ENCODE measurements at places on chromosomes 2 and 18.

DNA sequence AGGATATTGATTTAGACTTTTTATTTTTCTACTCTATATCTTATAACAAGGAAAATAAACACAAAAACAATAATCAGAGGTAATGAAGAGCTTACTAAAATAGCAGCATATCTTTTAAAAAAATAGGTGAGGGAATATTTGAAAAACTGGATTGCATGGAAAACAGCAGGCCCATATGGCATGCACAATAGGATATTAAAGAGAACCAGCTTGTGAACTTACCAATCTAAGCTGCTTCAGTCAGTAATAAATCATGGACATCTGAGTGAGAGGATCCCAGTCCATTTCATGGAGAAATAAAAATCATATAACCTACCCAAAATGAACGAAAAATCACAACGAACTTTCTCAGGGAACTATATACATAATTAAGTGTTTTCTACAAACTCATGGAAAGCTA is 634.6 kb downstream of the ADCYAP1 start:
- DNase-seq, result no peak

DNA sequence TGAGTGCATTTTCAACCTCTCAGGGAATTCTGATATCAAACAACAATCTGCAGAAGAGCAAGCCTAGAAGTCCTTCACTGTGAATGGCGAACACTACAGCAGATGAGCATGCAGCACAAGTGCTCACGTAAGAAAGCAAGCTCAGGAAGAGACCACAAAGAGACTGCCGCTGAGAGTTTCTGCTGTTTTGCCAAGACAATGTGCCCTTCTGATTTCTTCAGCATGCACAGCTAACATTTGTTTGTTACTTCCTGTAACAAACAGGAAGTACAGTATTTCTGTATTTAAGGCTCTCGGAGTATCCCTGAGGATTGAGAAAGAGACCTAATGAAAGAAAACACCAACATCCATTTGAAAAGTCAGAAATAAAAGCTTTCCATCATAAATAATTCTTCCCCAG is 45.9 kb downstream of the MBOAT2 start:
- no peak for DNase-seq

GRCh38 chr2:2422621-2423020 is 91.5 kb upstream of the MYT1L start:
- DNase-seq, result no peak

DNA sequence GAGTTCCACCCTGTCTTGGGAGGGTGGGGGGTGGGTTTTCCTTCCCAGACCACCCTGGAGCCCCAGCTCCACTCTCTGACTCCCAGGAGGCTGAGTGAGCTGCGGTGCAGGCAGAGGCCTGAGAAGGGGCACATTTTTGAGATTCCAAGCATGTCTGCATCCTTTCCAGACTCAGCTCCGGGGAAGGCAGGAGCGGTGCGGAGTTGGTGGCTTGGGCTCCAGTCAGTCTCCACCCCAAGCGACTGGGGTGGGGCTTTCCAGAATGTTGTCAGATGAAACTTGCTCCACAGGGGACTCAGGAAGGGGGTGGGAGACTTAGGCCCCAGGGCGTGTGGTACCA is 44.2 kb upstream of the HS6ST1 start:
- DNase-seq, result peak; percentile 76

GRCh38 chr2:219243291-219243761 is 1.9 kb downstream of the GLB1L start:
- DNase-seq, result no peak

DNA sequence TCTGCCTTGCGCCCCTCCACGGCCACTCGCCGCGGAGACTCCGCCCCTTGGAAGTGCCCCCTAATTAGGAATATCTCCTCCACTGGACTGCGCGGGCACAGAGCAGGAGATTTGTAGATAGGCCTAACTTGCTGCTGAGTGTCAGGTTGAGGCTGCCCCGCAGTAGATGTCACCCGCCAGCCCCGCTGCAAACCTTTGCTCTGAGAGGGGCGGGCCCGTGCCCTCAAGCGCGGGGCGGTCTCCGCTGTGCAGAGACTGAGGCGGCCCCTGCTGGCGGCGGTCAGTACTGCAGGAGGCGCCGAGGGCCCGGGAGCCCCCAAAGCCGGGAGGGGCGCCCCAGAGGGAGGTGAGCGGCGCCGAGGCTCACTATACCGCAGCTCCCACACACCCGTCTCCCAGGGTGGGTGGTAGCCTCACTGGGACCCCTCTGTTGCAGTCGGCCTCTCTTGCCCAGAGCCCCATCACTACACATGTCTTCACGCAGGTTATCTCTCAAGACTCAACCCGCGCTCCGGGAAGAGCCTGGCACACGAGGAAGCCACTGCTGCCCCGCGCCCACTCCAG is 2.9 kb upstream of the NEURL3 start:
- DNase-seq, result peak; percentile 79

DNA sequence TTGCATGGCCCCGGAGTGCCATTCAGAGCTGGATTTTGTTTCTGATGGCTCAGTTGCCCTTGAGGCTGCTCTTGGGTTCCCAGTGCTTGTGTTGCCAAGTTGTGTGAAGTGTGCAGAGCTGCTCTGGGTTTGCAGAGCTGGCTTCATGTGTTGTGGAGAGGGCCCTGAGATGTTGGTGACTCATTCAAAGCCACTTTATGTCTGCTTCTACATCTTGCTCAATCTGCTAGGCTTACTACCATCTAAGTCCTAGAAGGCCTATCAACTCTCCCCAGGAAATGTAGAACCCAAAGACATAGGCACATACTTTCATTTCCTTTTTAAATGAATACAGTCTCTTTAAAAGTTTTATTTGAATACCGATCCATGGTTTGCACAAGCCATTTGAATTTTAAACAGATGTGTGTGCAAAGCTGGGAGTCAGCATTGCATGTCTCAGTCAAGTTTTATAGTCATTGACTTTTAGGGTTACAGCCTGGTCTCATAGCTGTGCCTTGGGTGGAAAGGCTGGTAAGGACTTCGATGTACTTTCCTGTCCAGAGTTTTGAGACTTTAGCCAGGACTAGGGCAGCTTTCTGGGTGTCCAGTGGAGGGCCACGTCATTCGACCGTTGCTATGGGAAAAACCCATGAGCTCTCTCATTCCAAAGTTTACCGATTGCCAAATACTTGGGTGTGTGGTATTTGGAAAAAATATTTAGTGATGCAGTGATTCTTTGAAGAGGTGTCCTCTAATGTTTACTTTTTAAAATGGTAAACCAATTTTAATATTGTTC is 105.0 kb downstream of the LTBP1 start:
- no peak for DNase-seq

- no peak for DNase-seq
These were observed 35.1 kb upstream of the B3GNT7 start for GRCh38 chr2:231360401-231360800.

DNA sequence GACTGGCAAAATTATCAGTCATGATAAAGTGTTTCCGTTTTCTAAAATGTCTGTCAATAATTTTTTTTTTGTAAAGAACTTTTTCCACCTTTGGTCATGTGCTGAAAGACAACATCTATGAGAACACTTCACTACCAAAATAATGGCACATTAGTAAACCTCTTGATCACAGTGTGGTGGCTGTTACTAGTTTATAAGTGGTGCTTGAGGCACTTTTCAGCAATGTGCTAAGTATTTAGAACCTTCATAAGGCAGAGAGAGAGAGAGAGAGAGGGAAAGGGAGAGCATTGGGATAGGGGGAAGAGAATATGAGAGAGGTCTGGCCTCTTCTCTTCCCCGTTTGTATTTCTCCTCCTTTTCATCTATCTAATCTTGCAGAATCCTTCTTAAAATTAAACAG is 1.1 kb upstream of the NYAP2 start:
- no peak for DNase-seq

GRCh38 chr18:6746386-6746960 is 17.0 kb downstream of the ARHGAP28 start:
- no peak for DNase-seq

- no peak for DNase-seq
These were observed 30.6 kb upstream of the CYP1B1 start for GRCh38 chr2:38106405-38107094.

DNA sequence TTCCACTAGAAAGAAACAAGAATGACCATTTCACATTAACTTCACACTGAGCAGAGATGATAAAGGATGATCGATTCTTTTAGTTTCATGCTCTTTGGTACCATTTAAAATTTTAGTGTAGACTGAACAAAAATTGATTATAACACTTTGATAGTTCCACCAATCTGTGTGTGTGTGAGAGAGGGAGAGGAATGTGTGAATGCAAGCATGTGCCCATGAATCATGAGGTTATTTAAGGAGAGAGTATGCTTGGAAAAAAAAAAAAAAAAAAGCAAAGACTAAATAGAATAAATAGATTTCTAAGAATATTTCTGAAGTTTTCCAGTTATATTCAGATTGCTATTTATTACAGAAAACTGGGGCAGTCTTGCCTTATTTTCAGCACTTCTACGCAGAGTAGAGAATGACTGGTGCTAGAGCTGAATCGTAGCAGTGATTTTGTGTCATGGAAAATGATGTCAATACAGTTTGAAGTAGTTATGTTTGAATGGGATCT is 900.8 kb downstream of the SLC4A3 start:
- DNase-seq, result no peak

- no peak for DNase-seq
These were observed 229.0 kb downstream of the MREG start for GRCh38 chr2:215784371-215784783.

DNA sequence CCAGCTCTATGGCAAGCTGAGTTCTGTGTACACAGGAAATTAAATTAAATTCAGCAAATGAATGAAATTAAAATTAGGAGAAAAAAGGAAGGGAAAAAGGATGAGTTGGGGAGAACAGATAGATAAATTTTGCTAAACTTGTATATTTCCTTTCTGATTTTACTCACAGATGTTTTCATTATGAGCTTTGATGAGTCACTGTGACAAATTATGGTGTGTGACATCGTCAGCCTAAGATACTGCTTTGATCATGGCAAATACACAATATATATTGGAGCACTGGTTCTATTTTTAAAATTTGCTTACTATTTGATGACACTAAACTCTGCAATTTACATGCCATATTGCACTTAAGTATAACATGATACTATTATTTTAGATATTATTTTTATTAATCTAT is 464.6 kb upstream of the SPHKAP start:
- no peak for DNase-seq

DNA sequence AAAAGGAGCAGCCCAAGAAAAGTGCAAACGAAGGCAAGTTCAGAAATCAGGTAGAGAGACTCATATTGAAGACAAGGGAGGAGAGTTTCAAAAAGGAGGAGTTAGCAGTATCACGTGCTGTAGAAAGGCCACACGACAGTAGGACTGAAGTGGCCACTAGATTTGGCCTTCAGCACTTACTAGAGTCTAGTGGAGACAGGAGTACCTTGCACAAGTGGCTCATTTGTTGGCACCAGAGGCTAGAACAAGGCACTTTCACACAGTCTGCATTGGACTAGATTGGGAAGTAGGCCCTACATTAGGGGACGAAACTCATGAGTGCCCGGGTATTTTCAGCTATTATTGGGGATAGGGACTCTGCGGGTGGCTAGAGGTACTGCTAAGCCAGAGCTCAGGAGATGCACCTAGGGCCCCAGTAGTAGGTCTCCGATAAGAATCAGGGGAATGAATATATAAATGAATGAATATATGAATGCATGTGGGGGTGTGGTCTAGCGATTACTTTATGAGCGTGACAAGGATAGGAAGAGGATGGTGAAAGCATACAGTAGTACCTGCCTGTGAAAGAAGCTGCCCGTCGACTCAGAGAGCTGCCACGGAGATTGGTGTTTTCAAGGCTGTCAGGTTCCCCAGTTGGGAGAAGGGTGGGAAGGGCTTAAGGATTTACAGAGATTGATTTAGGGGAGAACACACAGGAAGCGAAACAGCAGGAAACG is 1.4 kb upstream of the NCOA1 start:
- no peak for DNase-seq

GRCh38 chr2:42839809-42840501 is 47.6 kb upstream of the HAAO start:
- DNase-seq, result no peak

DNA sequence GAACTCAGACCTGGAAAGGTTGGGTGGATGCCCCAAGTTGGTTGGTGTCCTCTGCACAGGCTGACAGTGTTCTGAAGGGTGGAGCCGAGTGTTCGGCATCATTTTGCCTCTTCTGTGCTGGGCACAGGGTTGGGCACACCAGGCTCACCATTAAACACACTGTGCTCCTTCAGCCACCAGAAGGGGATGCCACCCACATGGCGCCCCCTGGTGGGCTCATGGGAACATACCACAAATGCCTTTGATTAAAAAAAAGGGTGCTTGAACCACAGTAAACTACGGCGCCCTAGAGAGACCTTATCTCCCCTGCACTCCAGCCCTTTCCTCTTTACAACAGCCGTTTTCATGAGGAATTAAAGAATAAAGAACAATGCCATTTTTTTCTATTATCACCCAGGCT is 89.4 kb downstream of the CELF4 start:
- DNase-seq, result peak; percentile 66

DNA sequence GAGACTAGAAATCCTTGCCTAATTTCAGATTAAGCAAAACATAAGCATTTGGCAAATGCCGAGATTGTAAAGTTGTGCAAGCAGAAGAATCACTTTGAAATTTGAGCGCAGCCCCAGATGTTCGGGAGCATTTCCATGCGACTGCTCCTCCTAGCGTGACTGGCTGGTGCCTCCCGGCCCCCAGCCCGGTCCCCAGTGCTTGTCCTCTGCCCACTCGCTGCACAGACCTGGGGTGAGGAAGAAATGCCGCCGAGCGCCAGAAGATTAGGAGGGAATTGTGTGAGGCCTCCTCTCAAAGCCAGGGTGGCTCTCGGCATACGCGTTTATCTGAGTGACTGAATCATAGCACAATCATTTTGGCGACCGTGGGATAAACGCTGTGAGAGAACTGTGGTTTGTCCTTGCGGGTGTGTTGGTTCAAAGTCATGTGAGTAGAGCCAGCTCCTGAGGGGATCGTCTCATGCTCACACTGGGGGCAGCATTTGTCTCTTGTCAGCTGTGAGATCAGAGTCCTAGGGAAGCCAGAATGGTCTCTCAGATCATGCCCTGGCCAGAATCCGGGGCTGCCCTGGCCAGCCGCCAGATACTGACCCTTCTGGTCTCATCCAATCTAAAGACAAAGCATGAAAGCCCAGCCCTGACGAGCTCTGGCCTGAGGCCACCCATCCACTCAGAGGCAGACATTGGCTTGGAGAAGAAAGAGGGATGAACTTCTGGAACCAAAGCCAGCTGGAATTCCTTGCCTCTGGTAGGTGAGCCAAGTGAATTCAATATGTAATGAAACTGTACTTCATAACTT is 189.3 kb downstream of the SH3RF3 start:
- no peak for DNase-seq

GRCh38 chr2:56239437-56239836 is 55.6 kb downstream of the CCDC85A start:
- no peak for DNase-seq

DNA sequence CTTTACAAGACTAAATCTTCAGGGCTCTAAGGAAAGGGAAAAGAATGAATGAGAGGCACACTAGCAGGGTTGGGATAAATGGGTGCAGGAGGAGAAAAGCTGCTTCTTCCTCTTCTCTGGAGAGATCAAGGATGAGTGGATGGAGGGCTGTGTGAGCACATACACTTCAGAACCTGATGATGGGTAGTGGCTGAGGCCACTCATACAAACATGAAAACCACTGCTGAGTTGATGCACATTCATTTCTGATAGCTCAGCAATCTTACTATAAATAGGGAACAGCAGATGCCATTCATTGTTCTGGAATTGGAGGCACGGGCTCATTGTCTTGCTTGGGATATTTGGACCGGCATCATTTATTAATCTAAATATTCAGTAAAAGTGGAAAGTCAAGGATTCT is 152.4 kb upstream of the KCTD1 start:
- no peak for DNase-seq

Measured in 8988T (cell line).